Suppressor macrophage (primary cell): ENCODE measurements at places on chromosomes 12 and 14.
A peak's percentile ranks its signal among the peaks of the same experiment; 100 is the strongest.

DNA sequence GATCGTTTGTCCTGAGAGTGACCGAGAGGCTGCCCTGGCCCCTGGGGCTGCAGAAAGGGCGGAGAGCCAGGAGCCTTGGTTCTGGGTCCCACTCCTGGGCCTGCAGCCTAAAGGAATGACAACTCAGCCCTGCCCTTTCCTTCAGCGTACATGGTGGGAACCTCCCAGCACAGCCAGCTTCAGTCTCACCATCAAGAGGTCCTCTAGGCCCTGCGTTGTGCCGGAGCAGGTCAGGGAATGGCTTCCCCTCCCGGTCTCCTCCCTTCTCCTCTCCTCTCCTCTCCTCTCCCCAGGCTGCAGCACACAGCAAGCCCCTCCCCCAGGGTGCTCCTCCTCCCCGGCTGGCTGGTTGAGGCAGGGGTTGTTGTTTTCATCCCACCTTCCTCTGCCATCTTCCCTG is 44.6 kb upstream of the TUNAR start:
- no peak for DNase-seq

DNA sequence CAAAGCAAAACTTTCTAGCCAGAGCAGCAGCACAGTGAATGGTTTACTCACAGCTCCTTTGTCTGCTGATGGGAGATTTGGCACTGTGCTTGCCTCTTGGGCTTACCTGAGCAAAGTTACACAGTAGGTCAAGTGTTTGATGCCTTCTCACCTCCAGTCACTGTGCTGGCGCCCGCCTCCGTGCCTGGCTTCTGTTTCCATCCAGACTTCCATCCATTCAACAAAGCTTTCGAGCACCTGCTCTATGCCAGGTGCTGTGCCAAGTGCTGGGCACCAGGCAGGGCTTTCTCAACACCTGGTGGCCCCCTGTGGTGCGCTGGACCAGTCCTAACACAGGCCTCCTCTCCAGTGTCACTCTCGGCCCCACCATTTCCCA is 199.2 kb upstream of the EEA1 start:
- no peak for DNase-seq

DNA sequence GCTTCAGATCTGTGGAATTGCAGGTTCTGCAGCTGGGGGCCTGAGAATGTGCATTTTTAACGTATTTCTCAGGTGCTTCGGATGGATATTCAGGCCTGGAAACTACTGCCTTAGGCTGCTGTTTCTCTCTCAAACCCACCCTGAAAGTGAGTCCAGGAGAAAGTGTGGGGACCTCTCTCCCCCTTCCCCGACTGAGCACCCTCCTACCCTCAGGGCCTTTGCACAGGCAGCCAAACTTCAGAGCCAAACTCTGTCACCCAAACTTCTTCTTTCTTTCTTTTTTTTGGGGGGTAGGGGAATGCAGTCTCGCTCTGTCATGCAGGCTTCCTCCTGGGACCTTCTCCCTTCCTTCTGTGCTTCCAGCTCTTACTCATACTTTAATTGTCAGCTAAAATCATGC is 82.4 kb upstream of the FBXO21 start:
- no peak for DNase-seq

DNA sequence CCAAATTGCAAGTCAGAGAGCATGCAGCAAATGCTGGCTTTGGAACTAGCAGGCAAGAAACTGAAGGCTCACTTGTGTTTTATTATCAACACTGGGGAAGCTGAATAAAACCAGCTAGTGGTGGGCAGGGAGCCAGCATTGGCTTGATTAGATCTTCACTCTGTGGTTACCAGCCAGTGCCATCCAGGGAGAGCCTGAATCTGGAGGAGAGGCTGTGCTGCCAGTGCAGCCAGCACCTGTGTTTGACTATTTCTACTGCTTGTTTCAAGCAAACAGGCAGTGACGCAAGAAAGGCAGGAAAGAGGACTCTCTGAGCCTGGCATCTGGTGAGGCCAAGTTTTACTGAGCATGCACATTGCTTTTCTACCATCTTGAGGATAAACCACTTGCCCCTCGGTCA is 247.0 kb downstream of the PHLDA1 start:
- no peak for DNase-seq

DNA sequence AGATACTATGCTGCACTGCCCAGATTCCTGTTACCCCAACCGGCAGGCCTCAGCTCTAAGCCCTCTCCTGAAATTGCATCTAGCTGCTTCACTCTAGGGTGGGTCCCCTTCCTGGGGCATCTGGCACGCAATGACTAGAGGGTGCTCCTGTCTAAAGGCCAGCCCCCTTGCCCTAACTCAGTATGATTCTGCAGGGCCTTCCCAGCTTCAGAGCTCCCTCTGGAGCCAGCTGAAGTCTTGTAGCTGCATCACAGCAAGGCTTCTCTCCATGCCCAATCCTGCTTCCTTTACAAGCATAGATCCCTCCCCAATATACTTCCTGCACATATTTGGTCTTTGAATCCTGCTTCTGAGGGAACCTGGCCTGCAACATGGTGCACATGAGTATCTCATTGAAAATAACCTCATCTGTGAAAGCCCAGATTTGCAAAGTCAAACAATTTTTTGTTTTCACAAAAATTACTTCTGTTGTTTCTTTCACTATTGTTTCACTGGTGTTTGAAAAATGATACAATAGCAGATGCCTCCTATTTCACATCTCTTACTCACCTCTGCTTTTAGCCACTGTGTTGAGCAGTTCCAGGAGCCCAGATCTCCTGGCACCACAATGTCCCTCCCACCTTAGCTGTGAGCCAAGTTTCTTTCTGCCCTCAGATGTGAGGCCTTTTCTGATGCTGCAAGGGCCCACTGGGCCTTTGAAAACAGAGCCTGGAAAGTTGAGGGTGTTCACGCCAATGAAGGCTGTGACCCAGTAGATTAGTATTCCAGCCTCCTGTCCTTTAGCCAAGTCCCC is 169.5 kb upstream of the EGLN3 start:
- no peak for DNase-seq

DNA sequence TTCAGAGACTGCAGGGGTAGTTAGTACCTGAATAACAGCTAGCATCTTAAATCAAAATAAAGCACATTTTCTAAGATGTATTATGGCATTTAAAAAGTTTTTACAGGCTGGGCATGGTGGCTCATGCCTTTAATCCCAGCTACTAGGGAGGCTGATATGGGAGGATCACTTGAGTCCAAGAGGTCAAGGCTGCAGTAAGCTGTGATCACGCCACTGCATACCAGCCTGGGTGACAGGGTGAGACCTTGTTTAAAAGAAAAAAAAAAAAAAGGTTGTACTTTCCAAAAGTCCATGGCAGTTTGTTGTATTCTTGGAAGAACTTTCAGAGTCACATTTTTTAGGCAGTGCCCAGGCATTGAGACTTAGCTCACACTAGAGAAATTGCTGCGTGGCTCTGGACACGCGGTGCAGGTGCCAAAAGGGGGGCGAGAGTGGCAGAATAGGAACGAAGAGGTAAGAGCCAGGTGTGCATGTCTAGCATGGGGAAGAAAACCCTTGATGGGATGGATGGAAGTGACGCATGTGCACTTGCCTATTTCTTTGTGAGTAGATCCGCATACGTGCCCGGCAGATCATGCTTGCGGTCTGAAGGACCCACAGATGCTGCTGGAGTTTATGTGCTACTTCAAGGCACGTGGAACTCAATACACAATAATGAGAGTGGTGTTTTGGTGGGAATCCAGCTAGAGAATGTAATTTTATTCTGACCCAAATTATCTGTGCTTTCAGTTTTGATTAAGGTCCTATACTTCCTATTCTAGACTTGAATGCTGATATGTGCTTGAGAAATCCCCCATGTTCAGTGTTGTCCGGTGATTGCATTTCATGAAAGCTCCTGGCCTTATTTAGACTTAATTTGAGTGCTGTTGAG is 11.9 kb downstream of the ANKRD13A start:
- DNase-seq: no peak

DNA sequence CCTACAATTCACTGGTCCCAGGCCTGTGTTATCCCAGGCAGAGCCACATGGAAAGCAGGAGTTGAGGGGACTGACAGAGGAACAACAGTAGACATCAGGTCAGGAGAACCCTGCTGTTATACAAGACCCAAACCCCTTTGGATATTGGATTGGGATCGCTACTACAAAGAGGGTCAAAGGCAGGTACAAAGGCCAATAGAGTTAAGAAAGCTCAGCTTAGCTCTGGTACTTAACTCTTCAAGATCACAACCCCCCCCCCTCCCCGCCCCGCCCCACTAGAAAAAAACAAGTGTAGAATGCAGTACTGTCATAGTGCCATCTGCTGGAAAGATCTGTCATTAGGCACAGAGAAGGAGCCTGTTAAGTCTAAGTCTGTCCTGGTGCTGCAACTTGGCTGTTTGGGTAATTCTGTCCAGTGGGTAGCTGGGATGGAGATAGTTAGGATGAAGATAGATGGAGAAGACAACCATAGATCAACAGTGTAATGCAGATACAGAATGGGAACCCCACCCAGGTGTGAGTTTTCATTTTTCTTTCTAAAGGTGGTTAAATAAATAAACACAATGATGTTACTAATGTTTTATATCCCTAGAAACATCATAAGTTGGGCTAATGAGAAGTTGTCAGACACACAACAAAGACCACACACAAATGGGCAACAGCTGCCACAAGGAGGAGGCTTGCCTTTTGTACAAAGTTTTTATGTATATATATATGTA is 17.2 kb downstream of the REM2 start:
- peak; percentile 78 for DNase-seq

DNA sequence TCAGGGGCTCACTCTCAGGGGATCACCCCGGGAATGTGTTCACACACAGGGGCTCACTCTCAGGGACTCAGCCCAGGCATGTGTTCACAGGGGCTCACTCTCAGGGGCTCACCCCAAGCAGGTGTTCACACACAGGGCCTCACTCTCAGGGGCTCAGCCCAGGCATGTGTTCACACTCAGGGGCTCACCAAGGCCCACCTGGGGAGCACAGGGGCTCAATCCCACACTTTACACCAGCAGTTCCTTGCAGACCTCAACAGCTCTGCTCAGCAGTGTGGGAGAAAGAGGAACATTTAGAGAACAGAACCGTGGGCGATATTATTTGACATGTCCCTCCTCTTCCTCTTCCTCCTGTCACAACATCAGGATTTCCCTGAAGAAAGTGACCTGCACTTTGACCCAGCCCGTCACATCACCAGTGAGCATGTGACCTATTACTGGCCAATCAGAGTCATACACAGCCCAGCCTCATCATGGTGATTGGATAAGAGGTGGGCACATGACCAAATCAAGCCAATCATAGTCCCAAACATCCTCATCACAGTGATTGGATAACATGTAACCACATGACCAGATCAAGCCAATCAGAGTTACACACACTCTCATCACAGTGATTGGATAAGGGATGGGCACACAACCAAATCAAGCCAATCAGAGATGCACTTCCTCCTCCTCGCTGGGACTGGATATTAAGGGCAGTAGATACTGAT is 359.4 kb upstream of the SFSWAP start:
- peak; percentile 88 for DNase-seq

DNA sequence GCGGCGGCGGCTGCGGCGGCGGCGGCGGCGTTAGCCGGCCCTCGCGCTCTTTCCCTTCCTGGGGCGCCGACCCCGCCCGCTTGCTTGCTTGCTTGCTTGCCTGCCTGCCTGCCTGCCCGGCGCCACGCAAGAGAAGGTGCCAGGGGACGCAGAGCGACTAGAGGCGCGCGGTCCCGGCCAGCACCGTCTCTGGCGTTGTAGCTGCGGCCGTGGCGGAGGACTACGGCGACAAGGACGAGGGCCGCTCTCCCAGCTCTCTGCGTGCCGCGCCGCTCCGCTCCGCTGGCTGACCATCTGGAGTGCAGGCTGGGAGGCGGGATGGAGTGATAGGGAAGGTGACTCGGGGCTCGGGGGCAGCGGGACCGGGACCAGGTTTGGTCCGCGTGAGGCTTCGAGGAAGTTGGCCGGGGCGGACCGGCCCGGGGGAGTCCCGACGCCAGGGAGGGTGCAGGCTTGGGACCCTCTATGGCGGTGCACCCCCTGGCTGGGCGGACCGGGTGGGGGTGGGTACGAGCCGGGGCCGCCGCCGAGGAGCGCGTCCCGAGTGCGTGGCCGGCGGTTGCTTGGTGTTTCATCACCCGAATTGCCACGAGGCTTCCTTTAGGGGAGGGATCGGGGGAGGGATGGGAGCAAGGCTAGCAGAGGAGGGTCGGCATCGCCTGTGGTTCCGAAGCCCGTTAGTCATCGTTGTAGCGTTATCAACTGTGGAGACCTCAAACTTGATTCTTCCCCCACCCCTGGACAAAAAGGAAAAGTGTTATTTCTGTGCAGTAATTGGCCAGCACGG is 471 bp downstream of the XPOT start:
- peak; percentile 54 for DNase-seq

- no peak for DNase-seq
These were observed 14.5 kb downstream of the FOXG1 start for GRCh38 chr14:28780843-28781820.

- DNase-seq: no peak
These were observed 99.0 kb downstream of the SETD3 start for GRCh38 chr14:99381688-99382060.
